ENCODE measurements at places on chromosomes 1 and 21. TPM values are rescaled to one million over a fixed set of nuclear protein-coding genes. Genes with fewer than 3 reads are reported as not detected.

CHI3L1 gene
- 4.8 TPM for total RNA-seq

RHBDL2 gene
- 0.59 TPM for total RNA-seq

DNA sequence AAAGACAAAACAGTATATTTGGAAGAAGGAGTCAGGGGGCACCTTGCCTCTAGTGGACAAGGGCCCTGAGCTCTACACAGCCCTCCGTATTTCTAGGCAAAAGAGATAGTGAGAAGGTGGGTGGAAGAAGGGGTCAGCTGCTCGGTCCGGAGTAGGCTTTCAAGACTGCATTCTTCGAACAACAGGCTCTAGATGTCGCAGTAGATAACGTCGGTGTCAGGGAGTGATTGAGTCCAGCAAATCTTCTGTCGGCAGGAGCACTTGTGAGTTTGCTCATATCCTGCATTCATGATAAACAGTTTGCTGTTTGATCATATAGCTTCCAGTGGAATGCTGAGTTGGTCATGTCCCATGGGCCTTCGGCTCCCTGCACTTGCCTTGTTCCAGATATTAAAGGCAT is 36.8 kb downstream of the DIPK1A start:
- DNase-seq: peak; percentile 24

GRCh38 chr1:174954671-174955669 is 44.8 kb upstream of the CACYBP start:
- no peak for DNase-seq

NCMAP gene
- not detected for total RNA-seq

DNA sequence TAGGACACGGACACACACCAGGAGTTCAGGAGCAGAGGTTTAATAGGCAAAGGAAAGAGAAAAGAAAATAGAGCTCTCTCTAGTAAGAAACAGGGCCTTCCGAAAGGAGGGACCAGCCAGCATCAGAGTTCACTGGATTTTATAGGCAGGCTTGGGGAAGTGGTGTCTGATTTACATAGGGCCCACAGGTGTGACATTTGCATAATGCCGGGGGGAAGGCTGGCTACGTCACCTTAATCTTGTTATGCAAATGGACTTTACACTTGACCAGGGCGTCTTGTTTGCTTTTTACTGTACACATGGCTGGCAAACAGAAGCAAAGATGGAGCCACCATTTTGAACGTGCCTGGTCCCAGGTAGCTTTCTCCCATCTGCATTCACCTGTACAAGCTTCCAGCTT is at the start of gene OR14A16:
Gene OR14A16, minus strand, starts transcription at position 97 of the 400 bp plus-strand sequence. CDS start 8,390 bp downstream, outside the sequence.
- no peak for DNase-seq

USH2A gene
- total RNA-seq: 0.16 TPM

DNA sequence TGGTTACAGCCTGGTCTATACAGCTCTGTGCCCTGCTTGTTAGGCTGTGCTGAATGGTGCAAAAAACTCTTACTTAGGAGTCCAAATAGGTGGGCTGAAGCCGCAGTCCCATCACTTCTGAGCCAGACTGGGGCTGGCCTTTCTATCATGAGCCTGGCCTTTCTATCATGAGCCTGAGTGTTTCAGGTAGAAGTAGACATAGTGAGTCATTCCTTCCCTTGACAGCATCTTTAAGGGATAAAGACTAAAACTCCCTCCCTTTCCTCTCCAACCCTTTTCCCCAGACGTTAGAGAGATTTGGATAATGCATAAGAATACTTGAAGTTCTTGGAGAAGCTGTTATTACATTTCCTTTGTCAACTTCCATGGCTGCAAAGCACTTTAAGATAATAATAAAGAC is 46.5 kb upstream of the PARP1 start:
- DNase-seq: no peak

DNA sequence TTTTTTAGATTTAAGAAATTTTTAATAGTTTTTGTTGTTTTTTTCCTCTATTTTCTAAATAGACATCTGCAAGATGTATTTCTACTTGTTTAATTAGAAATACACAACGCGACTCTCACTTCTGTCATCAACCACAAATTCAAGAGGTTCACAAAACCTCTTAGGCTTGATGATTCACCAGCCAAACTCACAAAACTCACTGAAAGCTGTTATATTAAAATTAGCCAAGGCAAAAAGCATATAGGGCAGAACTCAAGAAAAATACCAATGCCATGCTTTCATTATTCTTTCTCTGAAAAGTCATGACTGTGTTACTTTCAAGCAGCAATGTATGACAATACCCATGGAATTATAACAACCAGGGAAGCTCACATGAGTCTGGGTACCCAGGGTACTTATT is 487.0 kb upstream of the RGS18 start:
- DNase-seq: no peak

- DNase-seq: no peak
Measured at GRCh38 chr1:89552471-89553081, 27.9 kb downstream of the LRRC8B start.

DNA sequence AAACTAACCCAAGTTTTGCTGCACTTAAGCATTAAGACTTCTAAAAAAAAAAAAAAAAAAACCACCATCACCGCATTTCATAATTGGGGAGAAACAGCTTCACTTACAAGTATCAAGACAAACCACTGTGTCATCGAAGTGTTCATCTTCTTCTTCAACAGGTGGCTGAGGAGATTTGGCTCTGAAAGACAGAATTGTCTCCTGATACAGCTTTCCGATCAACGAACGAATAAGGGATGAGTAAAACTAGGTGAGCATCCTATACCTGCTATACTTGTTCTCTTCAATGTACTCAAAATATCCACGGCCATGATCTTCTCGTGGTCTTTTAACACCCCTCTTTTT is 2.0 kb downstream of the HNRNPU start:
- no peak for DNase-seq

AK5 gene
- 10.9 TPM for total RNA-seq

DNA sequence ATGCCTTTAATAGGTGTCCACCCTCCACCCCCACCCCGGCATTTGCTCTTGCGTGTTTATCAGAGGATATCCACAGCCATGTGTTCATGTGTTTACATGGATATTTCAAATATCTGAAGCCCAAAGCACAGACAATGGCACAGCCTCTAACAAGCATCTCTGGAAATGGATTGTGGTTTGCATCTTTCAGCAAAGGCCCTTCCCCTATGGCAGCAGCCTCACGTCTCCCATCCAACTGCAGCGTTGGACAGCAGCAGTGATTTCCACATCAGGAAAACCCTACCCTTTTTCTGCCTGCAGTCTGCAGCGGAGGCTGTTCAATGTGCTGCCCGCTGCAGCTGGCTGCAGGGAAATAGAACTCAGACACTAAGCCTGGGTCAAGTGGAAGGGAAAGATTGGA is 1.6 kb downstream of the RASSF5 start:
- DNase-seq: no peak

- no peak for DNase-seq
Measured at GRCh38 chr1:199151634-199152425, 513.0 kb downstream of the PTPRC start.

DNA sequence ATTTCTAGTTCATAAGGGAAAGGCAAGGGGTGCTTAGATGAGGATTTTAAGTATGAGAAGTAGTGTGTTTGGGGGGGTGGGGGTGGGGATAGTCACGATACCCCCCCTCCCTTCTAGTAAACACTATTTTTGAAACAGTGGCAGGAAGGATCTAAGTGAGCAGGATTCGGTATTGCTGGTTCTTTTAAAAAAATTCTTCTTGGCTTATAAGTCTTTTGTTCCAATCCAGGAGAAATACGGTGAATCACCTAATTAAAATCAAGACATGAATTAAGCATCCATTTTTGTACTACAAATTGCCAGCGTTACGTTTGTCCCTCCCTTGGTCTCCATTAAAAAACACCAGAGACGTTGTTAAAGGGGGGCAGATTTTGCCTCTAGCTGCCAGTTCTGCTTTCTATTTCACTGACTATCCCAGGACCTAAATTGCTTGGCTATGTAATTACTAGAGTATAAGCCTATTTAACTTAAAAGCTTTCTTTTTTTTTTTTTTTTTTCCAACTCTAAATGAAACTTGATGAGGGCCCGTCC is 911 bp downstream of the LMO4 start:
- DNase-seq: no peak

- DNase-seq: no peak
Measured at GRCh38 chr1:108717774-108718316, 5.1 kb downstream of the FNDC7 start.

EFNA3 gene
- total RNA-seq: 0.64 TPM

DNA sequence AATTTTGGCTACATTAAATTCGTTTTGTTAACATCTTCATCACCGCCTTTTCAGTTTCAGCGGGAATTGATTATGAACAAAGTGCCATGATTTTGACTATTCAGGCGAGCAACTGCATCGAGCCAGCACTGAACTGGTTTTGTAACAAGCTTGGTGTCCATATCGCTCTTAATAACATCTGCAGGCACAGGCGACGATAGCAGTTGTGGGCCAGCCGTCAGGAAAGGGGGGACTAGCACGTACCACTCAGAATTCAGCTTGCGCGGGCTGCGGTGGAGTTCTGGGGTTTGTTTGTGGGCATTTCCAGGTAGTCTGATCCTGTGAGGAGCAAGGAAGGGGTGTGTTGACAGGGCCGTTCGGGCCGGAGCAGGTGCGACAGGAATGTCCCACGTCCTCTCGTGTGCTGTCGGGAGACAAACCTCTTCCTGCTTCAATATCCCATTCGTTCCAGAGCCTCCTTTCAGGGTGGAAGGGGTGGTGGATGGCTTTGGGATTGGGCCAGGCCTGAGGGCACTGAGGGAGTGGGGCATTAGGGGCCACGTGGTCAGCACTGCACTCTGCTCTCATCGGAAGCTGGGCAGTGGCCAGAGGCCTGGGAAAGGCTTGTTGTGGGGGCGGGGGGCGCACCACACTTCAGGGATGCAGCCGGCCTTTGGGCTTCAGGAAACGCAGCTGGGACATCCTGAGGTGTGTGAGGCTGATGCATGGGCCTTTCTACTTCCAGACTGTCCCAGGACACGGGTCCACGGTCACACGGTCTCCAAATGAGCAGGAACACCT is 39.1 kb downstream of the SKI start:
- DNase-seq: no peak

TMEM240 gene
- not detected for total RNA-seq

- no peak for DNase-seq
Measured at GRCh38 chr21:41951876-41952567, 1.8 kb downstream of the C2CD2 start.

- DNase-seq: no peak
Measured at GRCh38 chr1:178494569-178494971, 2.2 kb downstream of the CLEC20A start.

SFPQ gene
- 232 TPM for total RNA-seq

DNA sequence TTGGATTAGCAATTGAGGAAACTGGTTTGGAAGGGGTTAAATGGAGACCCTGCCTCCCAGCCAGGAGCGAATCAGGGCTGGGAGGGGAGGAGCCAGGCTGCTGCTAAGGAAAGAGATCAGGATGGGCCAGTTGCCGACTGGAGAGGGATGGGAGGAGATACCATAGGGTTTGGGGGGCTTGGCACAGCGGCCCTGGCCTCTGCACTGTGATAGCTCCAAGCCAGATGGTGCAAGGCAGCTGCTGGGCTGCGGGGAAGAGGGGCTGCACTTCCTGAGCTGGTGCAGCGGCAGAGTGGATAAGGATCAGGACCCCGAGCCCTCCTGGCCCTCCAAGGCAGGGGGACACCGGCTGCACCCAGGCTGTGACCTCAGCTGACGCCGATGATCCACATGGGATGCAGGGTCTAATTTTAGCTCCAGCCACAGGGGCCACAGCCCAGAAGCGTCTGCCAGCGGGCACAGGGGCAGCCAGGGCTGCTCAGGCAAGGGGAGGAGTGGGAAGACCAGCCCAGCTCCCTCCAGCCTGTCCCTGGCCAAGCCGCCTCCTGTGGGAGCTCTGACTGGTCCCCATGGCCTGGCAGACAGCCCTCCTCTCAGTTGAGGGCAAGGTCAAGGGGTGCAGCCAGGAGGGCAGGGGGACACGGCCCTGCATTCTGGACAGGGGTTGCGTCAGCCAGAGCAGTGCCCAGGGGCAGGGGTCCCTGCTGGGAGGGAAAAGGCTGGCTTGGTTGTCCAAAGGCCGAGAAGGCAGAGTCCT is at the start of gene EXTL1:
Gene EXTL1, plus strand, starts transcription at position 129 of the 757 bp plus-strand sequence. CDS start 872 bp downstream, outside the sequence.
- DNase-seq: no peak

GRCh38 chr1:55015123-55015522 is 16.4 kb downstream of the BSND start:
- peak; percentile 40 for DNase-seq

DNA sequence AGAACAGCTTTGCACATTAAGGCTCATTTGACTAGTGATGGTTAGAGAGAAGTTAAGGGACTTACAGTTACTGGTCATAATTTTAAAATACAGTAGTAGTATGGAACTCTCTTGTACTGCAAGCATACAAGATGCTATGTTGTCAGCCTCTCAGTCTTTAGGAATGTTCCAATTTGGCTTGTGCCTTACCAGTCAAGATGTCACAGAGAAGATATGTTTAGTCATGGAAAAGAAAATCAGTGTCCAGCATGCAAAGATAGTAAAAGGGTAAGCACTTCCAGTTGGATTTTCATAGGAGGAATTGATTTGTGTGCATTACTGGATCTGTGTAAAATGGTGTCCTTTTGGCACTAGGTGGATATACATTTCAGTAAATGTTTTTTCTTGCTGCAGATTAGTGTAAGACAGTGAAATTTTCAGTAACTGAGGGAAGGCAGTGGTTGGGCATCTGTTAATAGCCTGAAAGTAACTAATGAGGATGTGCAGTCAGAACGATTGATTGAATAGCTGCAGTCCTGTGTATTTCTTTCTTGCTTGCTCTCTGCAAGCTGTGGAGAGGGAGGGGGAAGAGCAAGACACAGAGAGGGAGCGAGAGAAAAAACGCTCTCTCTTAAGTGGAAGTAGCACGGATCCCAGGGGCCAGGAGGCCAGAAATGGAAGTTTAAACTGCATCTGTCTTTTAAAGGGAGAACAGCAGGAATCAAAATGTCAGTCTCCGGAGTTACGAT is 108.2 kb downstream of the CLEC20A start:
- no peak for DNase-seq

GRCh38 chr1:96522927-96523326 is 198.7 kb upstream of the PTBP2 start:
- peak; percentile 69 for DNase-seq

GRCh38 chr1:213999732-214000131 is 12.0 kb downstream of the PROX1 start:
- DNase-seq: no peak

DNA sequence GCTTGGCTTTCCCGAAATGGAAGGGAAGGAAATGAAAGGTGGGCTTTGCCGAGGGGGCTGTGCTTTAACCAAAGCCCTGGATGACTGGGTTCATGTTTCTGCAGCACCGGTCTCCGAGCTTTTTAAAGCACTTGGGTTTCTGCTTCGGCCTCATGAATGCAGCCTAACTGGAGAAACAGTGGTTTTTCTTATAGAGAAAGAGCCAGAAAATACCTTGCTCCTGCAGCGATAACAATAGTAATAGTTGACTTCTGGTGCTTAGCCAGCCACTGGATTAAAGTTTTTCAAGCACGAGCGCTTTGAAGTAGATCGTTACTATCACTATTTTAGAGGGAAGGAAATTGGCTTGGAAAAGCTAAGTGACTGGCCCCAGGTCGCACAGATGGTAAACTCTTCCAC is 500 bp upstream of the DOCK7 start:
- DNase-seq: no peak

- no peak for DNase-seq
Measured at GRCh38 chr1:205701420-205701819, 21.1 kb upstream of the SLC45A3 start.

DNA sequence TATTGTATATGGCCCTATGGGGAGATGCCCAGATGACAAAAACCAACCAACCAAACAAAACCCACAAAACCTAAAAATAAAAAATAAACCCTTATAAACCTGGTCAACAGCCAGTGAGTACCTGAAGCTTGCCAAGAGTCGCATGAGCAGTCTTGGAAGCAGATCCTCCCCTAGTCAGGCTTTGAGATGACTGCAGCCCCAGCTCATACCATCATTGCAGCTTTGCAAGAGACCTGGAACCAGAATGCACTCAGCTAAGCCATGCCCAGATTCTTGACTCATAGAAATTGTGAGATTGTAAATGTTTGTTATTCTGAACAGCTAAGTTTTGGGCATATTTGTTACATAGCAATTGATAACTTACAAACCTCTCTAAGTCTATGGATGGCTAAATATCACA is 326.8 kb downstream of the HLX start:
- peak; percentile 58 for DNase-seq
